GM04503 (cell line): ENCODE measurements at places on chromosomes 5 and 9.
A peak's percentile ranks its signal among the peaks of the same experiment; 100 is the strongest.

DNA sequence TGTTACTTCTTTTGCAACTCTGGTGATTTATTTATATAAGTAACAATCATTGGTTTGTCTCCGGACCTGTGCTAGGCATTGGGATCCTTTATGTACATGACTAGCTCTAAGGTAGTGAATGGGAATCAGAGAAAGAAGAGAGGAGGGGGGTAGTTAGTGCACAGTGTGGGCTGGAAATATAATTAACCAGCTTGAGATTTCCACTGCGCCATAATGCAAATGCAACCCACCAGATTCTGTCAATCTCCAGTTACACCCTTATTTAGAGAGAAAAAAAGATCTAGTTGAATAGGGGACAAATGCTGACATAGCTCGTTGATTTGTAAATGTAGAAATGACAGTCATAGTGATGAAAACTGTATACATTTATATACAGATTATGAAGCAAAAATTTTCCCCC is 342.2 kb upstream of the SLC30A5 start:
- DNase-seq: no peak

- DNase-seq: no peak
These were observed 109.5 kb downstream of the C9orf50 start for GRCh38 chr9:129511285-129511900.

GRCh38 chr9:134495881-134496412 is 145.7 kb upstream of the COL5A1 start:
- no peak for DNase-seq

DNA sequence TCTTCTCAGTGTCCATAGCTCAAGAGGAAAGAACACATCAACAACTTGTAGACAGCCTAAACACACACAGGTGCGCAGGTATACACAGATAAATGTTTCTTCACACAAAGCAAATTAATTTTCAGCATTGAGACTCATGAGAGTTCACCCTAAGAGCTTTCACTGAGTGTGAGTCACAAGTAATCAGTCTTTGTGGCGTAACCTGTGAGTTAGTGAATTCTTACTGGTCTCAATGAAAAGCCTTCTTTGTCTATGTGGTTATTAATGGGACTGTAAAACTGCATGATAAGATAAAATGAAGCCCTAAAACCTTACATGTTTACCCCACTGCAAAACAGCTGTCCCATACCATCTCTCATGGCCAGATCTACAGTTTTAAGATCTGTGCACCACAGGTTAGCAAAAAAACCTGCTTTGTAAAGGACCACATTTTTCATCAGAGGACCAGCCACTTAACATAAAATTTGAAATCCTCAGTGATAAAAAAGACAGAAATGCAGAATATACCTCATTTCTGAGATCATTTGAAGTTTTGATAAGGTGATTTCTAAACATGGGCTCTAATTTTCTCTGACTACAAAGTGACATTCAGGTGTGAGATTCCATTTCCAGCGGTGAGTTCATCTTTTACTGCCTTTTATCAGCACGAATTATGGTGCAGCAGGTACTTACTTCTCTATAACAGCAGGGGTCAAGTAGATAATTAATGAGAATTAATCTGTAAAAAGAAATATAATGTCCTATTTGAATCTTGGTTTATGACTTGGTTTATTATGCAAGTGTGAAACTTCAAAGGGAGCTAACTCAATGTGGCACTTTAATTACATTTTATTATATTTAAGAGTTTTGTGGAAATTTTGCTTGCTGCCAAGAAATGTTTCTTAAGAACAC is 335.7 kb upstream of the PIK3R1 start:
- DNase-seq: no peak

GRCh38 chr9:79885093-79885857 is 313.5 kb downstream of the TLE4 start:
- no peak for DNase-seq

GRCh38 chr9:37466037-37466709 is 923 bp upstream of the ZBTB5 start:
- DNase-seq: peak; percentile 49

- no peak for DNase-seq
These were observed 350.4 kb downstream of the OSTF1 start for GRCh38 chr9:75438716-75439115.

GRCh38 chr5:55991768-55992486 is 2.8 kb downstream of the IL6ST start:
- no peak for DNase-seq

- no peak for DNase-seq
These were observed 66.5 kb downstream of the DTWD2 start for GRCh38 chr5:118921866-118922265.

GRCh38 chr5:40198736-40199135 is 481.0 kb upstream of the PTGER4 start:
- peak; percentile 9 for DNase-seq

DNA sequence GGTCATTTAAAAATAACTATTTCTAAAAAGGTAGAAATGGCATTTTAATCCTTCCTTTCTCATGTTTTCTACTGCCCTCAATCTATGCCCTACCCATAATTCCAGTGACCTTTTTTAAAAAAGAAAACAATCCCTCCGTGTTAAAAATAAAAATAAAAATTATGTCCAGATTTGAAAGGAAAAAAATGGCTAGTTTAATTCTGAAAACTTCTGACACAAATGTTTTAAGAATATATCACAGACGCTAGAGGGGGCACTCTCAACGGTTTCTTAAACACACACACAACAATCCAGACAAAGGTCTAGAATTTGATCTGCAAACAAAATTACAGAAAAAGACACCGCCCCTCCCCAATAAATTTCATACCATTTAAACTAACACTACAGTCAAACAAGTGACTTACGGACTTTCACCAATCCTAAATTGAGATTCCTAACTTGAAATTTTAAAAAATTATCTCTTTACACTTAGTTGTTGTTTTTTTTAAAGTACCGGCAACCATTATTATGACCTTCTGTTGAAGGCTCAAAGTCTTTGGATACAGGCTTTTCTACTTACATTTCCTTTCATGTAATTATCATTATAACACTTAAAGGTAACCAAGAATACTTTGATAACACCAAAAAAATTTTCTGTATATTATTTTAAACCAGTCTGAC is 38.2 kb downstream of the CLINT1 start:
- DNase-seq: no peak

DNA sequence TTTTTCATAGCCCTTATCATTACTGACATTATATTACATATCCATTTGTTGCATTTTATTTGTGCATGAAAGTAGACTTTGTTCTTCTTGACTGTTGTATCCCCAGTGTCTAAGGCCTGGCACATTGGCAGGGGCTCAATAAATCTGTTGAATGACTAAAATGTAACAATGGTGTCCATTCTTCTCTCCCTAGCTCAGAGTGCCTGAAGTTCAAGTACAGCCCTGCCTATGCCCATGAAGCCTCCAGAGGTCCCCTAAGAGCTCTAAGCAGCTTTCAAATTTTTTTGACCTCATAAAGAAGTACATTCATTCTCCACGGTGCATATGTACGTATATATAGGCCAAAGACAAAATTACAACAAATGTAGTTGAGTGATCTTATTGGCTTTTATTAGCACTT is 4.2 kb upstream of the BSPRY start:
- DNase-seq: no peak

DNA sequence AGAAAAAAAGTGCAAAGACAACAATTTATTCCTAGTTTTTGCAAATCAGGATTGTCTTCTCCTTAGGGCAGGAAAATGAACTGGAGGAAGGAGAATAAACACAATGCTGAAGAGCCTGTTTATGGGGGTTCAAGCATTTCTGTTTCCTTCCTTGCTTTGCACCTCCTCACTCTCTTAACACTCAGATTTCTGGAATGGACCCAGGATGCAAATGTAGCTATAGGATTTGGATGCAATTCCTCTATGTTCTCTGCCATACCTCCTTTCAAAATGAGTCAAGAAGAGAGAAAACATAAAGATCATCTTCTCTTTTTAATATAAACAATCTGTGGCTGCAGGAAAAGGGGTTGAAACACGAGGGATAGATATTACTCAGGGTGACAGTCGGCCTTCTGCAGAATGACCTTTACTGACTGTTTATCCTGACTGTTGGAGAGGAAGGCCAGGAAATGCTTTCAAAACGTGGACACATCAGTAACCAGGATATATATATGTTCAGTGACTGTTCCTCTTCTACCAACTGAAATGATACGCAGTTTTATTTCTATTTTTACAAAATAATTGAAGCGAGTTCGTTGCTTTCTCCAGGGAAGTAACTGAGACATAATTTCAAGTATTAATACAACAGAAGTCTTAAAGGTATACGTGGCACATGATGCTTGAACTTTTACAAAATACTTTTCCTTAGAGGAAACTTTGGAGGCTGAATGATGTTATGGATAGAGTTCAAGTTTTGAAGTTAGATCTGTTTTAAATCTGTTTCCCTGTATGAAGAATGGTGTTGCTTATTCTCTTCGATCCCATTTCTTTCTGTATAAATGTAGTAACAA is 44.4 kb downstream of the ACTBL2 start:
- DNase-seq: no peak

- peak; percentile 61 for DNase-seq
These were observed 131.4 kb downstream of the FAM114A2 start for GRCh38 chr5:153907170-153907775.

DNA sequence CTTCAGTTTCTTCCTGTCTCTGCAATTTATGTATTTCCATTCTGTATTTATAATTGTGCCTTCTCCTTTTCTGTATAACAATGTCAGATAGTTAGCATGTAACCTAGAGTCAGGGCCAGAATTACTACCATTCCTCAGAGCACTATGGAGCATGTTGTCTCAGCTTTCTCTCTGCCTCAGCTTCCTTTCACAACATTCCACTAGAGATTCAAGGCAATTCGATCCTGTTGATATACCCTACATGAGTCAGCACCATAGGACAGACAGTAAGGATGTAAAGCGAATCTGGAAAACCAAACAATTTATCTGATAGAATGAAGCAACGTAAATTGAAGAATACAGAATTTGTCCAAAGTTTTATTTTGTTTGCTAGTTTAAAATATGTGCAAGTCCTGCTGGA is 728.3 kb upstream of the SEMA6A start:
- DNase-seq: no peak

DNA sequence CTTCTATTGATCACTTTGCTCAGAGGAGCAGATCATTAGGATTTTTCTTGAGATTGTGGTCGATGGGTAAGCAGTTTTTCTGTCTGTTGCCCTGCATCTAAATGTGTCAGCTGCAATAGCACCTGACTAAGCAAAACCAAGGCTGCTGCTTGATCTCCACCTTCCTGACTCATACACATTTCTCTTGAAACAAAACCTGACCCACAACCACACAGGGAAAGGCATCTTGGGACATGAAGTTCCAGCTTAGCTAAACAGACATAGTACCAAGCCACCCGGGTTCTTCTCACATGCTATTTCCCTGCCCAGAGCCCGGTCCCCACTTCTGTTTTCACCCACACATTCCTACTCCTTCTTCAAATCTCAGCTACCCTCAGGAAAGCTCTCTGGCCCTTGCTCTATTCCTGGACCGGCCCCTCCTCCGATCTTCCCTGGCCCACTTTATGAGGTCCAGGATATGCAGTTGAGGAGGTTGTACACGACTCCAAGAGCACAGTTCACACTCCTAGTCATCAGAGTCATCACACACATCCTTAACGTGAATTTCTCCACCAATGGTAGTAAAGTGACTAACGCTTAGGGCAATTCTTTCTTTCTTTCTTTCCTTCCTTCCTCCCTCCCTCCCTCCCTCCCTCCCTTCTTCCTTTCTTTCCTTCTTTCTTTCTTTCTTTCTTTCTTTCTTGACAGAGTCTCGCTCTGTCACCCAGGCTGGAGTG is 16.0 kb upstream of the ZBTB43 start:
- no peak for DNase-seq

DNA sequence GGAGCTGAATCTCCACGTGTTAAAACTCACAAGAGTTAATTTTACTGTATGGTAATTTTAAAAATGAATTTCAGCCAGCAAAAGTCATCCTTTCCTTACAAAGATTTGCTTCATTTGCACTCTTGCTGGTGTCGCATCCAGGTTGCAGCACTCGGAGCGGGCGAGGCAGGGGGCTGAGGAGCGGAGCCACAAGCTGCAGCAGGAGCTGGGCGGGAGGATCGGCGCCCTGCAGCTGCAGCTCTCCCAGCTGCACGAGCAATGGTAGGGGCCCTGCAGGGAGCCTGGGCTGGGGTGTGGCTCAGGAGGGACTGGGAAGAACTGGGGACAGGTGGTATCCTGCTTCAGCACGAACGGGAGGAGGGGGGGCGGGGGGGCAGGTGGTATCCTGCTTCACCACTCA is 27.1 kb downstream of the HNRNPH1 start:
- DNase-seq: no peak

GRCh38 chr9:26418480-26418879 is 474.1 kb downstream of the CAAP1 start:
- DNase-seq: no peak

GRCh38 chr5:102855681-102856388 is 100.7 kb downstream of the PAM start:
- no peak for DNase-seq

GRCh38 chr9:81664638-81665222 is 24.6 kb downstream of the TLE1 start:
- DNase-seq: no peak

- DNase-seq: no peak
These were observed 96.7 kb upstream of the MEF2C start for GRCh38 chr5:88979726-88980125.

DNA sequence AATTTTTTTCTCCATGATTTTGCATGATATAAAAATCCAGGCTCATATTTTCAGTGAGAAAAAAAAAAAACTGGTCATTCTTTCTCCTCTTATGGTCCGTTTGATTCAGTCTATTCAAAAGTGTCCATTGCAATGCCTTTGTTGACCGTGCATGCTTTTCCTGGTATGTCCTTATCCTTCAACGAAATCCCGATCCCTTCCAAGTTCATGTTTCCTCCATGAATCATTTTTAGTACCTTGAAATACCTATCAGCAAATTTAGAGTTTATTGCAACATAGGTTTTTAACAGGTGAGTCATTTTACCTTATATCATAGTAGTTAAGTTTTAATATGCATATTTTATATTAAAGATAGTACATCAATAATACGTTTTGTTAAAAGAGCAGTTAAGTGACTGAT is 773.8 kb upstream of the CHD1 start:
- no peak for DNase-seq

DNA sequence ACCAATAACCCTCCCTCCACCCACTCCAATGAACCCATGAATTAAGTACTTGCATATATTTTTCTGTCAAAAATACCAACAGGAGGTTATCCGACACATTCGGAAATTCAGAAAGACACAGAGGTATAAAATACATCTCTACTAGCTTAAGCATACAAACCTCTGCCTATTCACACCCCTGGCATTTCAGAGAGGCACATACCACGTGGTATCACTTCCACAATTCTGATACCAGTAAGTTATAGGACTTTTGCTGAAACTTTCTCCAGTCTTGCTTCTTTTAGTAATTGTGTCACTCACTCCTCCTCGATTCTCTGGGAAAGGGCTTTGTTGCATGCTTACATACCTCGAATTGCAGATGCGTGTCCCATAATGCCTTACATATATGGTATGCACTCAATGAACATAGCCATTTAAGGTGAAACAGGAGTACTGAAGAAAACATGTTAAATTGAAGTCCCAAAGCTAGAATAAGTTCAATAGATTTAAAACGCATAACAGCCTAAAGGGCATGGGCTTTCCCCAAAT is 58.1 kb downstream of the TLE1 start:
- DNase-seq: no peak
